Head of caudate nucleus (tissue), 42 donors: ENCODE measurements at places on chromosomes 6 and 20.

- no peak for DNase-seq
Observed at GRCh38 chr6:46255528-46255927, 84.7 kb upstream of the ENPP5 start.

DNA sequence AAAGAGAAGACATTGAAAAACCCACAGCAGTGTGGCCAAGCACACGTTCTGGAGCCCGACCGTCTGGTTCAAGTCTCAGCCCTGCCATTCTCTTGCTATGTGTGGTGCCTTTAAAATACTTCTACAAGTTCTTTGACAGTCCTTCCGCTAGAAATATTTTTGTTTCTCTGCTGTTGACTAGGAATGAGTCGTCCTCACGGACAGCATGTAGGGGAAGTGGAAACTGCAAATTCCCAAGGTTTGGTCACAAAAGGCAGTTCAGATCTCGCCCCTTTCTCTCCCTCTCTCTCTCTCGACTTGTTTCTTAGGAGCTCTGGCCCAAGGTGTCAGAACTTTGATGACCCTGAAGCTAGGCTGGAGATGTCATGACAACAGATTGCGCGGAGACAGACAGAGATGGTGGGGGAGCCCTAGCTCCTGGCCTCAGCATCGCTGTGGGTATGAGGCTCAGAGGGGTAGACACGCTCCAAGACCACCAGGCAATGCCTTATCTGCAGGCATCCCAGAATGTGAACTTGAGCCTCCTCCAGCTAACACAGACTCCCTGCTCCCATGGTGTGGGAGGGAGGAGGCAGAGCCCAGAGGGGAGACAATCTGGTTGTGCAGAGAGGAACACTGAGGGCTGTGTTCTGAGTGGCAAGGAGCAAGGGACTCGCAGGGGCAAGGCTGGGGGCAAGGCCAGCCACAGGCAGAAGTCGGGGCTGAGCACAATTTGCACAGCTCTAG, 368.9 kb upstream of the SULF2 start:
- no peak for DNase-seq

DNA sequence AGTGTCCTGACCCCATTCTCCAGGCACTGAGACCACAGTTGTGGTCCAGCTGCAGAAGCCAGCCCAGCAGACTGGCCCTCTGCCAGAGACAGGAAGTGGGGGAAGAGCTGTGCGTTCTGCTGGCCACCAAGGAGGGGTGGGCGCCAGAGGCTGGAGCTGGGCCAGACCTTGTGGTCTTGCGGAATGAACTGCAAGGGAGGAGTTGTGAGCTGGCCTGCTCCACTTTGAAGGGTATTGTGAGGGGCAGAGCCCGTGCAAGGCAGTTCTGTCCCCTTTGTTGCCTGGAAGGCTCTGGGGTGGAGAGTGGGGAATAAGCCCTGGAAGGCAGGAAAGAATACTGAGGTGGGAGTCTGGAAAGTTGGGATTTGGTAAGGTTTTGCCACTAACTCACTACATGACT, 3.6 kb upstream of the MDFI start:
- peak; percentile 50 for DNase-seq

- DNase-seq: no peak
Observed at GRCh38 chr6:5333658-5334057, 72.3 kb downstream of the FARS2 start.
